ENCODE measurements at places on chromosomes 7 and 10.

DNA sequence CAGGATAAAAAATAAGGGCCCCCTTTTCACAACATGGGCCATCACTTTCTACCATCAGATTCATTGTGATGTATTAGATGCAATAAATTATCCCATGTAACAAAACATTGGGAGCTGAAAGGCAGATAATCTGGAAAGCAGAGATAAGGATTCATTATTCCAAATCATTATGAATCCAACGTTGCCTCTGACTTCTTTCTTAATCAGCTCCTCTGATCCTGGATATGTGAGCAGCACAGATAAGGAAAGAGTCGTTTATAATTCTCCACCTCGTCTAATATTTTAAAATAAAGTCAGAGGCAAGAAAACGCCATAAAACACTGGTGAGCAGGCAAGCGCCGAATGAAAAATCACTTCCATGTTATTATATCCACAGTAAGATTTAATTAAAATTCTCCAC lies 13.8 kb upstream of the GATA3 start:
- no peak for DNase-seq

DNA sequence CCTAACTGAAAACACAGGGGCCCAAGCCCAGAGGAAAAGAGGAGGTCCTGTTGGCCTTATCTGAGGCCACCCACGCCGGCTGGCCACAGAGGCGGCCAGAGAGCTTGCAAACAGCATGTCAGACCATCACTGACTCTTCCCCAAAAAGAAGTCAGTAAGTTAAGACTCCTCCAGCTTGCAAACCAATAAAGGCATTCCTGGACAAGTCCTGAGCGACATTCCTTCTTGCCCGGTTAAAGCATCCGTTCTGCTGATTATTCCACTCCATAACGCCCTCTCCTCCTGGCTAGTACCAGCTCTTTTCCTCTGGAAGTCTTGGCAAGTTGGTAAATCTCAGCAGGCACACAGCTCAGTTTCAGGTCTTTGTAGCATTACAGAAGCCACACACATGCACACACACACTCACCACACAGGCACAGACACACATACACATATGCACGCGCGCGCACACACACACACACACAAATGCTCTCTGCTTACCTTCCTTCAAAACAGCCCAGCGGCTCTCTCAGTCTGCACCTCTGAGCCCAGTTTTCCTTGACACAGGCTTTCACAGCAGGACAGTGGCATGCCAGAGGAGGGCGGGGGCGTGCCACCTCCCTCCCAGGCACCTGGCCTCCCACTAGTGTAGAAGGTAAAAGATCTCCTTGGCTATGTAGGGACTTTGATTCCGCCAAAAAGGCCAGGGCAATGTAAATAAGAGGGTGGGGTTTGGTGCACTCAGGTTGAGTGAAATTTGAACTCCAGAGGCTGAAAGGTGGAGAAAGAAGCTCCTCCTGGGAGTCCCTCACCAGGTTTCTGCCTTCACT lies 201.4 kb downstream of the TNS3 start:
- no peak for DNase-seq

DNA sequence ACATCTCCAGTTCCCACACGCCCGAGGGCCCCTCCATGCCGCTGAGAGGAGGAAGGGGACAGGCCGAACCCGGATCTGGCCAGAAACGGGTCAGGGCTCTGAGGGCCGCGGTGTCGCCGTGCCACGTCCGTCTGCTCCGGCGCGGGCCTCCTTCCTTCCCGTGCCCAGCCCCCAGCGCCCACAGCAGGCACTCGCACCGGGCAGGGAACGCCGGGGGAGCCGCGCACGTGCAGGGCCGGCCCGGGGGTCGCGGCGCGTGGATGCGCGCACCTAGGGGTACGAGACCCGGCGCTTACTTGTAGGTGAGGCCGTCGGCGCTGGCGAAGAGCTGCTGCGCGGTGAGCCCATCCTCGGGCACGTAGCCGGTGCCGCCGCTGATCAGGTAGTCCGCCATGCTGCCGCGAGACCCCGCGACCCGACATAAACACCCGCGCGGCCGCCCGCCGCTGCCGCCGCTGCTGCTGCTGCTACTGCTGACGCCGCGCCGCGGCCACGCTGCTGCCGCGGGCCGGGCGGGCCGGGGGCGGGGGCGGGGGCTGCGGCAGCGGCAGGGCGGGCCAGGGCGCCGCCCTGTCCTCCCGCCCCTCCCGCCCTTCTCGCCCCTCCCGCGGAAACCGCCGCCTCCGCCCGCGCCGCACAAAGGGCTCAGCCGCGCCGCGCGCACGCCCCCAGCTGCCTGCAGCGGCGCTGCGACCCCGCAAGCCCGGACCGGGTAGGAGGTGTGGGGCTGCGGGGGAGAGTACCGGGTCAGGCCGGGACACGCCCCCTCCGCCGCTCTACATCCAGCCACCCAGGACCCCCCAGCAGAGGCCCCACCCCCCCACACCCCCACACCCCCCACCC lies 4.1 kb downstream of the IMPDH1 start:
- peak; percentile 65 for DNase-seq

DNA sequence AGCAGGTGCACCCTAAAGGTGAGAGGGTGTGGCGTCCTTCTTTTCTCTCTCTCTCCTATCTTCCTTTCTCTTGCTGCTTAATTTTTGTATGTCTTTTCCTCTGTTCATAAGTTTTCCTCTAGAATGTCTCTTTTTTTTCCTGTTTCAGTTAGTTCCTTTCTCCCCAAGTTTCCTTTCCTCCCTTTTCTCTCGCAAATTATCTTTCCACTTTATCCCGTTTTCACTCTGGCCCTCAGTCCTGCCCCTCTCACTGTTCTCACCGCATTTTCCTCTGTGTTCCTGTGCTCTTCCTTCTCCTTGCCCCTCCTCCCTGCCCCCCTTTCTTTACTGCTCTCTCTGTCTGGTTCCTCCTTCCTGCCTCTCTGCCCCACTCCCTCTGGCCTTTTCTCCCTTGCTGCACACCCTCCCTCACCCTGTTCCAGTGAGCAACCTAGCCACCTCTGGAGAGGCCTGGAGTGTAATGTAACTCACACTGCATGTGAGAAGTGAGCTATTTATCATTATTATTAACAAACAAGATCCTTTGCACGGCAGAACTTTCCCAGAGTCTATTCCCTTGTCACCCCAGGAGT lies 158.5 kb downstream of the C10orf105 start:
- DNase-seq = no peak

GRCh38 chr7:146126767-146127509 lies 10.3 kb downstream of the CNTNAP2 start:
- DNase-seq = no peak

GRCh38 chr7:50212666-50213621 lies 91.6 kb upstream of the IKZF1 start:
- no peak for DNase-seq

GRCh38 chr7:158140538-158141220 lies 446.9 kb downstream of the PTPRN2 start:
- no peak for DNase-seq

All from heart left ventricle (tissue), 16 donors.